ENCODE measurements at places on chromosomes 1 and 21. TPM values are rescaled to one million over a fixed set of nuclear protein-coding genes. Genes with fewer than 3 reads are reported as not detected.

DNA sequence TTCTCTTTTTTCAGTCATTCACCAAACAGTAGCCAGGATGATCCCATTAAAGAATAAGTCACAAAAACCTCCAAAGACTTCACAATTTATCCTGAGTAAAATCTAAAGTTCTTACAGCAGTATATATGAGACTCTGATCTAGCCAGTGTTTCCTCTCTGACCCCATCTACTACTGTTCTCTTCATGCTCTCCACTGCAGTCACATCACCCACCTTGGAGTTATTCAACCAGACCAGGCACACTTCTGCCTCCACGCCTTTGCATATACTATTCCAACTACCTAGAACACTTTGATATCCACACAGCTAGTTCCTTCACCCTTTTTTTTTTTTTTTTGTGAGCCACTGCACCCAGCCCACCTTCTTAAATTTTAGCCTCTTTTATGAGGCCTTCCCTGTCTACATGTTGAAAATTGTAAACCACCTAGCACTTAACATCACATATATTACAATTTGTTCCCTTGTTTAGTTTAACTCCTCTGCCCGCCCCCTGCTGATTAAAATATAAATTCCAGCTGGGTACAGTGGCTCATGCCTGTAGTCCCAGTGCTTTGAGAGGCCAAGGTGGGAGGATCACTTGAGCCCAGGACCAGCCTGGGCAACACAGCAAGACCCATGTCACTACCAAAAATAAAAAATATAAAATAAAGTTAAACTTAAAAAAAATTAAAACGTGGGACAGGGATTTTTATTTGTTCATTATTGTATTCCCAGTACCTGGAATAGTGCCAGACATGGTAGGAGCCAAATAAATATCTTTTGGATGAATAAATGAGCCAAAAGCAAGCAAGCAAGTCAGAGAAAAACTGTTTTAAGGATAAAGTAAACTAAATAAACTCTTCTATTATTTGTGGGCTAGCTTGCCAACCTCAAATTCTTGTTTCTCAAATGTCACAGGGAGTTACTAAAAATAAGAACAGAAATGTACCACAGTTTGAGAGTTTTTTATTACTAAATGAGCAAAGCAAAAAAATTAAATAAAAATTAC is 35.2 kb upstream of the MUTYH start:
- no peaks in the 10 kb centered on the region for H3K4me1 ChIP-seq
- no peak for DNase-seq
- no peak overlapping the region for H3K4me3 ChIP-seq
- no peak overlapping the region for H3K27ac ChIP-seq
- no peaks in the 10 kb centered on the region for H3K27me3 ChIP-seq

GRCh38 chr1:21524686-21525339 is 15.6 kb downstream of the ALPL start:
- H3K27ac ChIP-seq, result no peak overlapping the region
- no peaks in the 10 kb centered on the region for H3K27me3 ChIP-seq
- no peak for DNase-seq

DNA sequence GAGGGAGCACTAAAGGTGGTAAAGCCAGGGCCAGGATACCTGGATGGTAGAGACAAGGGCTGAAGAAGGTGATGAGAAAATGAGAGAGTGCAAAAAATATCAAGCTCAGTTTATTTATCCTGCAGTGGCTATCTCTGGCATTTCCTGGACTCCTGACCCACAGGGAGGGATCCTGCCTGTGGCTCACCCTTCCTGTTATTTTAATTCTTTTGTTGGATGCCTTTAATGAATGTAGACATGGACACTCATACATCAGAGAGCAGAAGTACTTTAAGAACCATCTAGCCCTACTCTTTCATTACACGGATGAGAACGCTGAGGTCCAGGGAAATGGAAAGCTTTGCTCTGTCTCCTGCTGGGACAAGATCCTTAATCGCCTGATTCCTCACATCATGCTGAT is 20.6 kb downstream of the JUN start:
- H3K27ac ChIP-seq, result no peak overlapping the region
- no peaks in the 10 kb centered on the region for H3K36me3 ChIP-seq
- no peak overlapping the region for H3K4me3 ChIP-seq
- DNase-seq, result no peak
- H3K4me1 ChIP-seq, result no peaks in the 10 kb centered on the region

GJC2 gene
- total RNA-seq, result 0.58 TPM

ANGPTL3 gene
- total RNA-seq, result not detected

All from GM23338 (cell line).